Stimulated activated CD4-positive, alpha-beta T cell treated with anti-CD3 and anti-CD28 coated beads, Interleukin-2, amount 100 ng/mL, for 4 hours (primary cell): ENCODE measurements at places on chromosomes 3 and 15.
A peak's percentile ranks its signal among the peaks of the same experiment; 100 is the strongest.

DNA sequence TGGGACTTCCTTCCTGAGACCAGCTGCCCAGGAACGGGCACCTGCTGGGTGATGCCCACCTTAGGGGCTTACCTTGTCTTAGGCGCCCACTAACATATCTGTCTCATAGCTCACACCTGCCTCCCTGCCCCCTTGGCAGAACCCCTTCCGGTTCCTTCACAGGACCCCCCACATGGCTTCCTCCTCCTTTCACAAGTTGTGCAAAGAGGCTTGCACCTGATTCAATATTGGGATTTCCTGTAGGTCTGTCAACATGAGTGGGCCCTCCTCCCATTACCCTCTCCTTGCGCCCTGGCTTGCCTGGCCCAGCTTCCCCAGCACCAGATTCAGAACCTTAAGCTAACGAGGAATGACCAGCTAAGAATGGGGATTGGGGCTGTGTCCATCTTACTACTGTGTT is 633 bp downstream of the THPO start:
- no peak for DNase-seq

DNA sequence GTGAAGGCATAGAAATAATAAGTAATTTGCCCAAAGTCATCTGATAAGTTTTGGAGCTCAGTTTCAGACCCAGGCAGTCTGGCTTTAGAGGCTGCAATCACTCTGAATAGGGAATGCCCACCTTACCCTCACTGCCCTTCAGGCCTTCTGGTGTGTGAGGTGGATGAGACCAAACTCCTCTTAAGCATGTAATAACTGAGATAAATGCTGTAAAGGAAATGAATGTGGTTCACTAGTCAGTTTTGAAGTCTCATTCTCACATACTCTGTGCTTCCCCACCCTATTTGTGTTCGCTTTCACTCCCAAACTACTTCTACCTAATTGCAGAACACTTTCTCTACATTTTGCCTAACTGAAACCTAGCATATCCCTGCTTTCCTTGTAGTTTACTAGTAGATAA is 144.1 kb downstream of the FILIP1L start:
- DNase-seq, result no peak

- no peak for DNase-seq
These were observed 16.8 kb downstream of the BCL2L10 start for GRCh38 chr15:52095597-52096262.

DNA sequence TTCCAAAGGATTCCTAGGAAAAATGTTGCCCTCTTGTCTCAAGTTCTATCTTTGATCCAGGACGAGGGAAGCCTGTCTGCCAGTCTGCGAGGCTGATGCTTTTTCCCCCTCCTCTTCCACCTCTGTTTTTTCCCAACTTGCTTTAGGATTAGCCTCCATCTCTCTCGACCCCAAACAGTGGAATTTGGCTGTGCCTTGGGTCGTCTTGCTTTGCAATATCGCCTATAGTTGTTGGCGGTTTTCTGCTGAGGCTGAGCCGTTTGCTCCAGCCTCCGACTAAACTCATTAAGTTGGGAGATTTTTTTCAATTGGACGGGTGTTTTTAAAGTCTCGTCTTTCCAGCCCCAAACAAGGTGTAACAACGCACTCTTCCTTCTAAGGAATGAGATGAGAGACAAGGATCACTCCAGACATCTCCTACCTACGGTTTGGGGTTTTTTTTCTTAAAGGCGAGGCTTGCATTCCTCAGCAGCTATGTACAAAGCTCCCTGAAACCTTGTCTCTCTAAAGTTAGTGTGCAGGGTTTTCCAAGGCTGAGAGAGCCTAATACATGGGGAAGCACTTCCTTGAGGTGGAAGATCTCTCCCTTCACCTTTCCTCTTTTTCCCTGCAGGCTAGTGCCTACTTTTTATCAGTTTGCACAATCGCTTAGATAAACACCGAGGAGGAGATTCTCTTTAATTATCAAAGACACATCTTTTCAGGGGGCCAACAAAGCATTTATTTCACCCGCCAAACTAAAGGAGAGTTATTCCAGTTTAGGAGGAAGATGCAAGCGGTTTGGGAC is 4.8 kb upstream of the NR2F2 start:
- no peak for DNase-seq

DNA sequence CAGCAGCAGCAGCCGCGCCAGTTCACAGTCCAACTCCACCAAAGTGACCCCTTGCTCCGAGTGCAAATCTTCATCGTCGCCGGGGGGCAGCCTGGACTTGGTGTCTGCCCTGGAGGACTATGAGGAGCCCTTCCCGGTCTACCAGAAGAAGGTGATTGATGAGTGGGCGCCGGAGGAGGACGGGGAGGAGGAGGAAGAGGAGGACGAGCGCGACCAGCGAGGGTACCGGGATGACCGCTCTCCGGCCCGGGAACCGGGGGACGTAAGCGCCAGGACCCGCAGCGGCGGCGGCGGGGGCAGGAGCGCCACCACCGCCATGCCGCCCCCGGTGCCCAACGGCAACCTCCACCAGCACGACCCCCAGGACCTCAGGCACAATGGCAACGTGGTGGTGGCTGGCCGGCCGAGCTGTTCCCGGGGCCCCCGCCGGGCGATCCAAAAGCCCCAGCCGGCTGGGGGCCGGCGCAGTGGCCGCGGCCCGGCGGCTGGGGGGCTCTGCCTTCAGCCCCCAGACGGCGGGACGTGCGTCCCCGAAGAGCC is 224.1 kb upstream of the IL12A start:
- DNase-seq, result no peak

- no peak for DNase-seq
These were observed 25.0 kb upstream of the ACAP2 start for GRCh38 chr3:195467641-195468390.

GRCh38 chr3:128447561-128448013 is 19.1 kb downstream of the DNAJB8 start:
- peak; percentile 21 for DNase-seq

DNA sequence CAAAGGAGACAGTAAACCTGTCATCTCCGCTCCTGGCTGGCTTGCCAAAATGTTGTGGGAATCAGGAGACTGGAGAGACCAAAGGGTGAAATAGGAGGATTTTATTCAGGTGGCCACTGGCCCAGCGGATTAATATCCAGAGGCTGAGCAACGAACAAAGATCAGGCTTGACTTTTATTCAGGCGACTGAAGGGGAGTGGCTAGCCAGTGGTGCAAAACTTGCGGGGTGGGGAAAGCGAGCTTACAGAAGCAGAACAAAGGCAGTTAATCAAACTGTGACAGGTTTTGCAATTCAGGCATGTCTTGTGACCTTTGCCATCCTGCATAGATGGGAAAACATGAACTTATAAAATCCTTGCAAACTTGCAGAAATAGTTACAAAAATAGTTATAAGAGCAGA is 19.8 kb upstream of the ACAD9 start:
- no peak for DNase-seq

GRCh38 chr15:91529534-91529933 is 324.0 kb upstream of the SLCO3A1 start:
- no peak for DNase-seq

DNA sequence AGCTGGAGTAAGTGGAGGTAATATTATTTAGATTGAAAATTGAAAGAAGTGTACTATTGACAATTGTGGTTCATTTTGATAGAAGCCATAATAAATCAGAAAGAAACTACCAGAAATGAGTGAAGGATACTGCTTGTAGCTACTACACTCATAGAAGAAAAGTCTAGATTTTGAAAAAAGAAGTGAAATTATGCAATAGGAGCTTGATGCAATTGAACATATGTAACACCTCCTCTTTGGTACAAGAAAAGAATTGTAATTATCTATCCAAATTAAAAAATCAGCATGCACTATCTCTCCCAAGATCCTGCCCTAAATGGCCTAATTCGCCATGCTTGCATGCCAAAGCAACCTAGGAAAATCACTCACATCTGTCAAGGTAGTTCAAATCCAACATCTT is 51.1 kb upstream of the CD200R1L start:
- no peak for DNase-seq

DNA sequence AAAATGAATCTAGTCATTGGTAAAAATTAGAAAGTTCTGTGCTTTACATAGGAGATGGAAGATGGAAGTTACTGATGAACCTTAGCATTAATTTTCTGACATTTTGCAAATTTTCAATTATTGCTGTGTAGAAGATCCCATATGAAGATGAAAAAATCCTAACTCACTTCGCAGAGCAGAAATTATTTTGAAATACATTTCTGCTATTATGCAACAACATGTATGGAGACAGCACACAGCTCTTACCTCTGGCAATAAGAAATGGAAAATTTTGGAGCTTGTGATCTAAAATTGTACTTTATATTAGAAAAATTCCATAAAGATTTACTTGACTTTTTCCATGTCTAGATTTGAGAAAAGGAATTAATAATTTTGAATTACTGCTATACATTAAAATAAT is 177.9 kb downstream of the WDR72 start:
- no peak for DNase-seq

- no peak for DNase-seq
These were observed 371 bp upstream of the CLSTN2 start for GRCh38 chr3:139934613-139935015.

- DNase-seq, result no peak
These were observed 19.6 kb downstream of the ATG7 start for GRCh38 chr3:11291808-11292207.

DNA sequence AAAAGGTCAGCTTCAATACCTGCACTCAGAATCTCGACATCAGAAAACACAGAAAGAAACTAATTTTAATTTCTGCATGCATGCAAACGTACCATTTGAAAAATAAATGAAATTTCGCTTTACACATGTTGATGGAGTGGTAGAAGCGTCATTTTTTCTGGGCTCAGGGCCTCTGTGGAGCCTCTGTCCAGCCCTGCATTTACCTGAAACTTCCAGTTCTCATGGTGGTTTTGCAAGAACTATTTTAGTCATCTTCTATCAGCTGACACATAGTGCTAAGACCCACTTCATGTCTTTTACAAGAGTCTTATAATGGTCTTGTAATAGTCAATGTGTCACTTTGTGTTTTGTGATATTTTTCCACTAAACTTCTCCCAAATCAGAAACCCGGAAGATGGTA is 5.3 kb downstream of the KY start:
- no peak for DNase-seq

GRCh38 chr15:62653122-62653521 is 389.4 kb upstream of the TPM1 start:
- DNase-seq, result no peak

DNA sequence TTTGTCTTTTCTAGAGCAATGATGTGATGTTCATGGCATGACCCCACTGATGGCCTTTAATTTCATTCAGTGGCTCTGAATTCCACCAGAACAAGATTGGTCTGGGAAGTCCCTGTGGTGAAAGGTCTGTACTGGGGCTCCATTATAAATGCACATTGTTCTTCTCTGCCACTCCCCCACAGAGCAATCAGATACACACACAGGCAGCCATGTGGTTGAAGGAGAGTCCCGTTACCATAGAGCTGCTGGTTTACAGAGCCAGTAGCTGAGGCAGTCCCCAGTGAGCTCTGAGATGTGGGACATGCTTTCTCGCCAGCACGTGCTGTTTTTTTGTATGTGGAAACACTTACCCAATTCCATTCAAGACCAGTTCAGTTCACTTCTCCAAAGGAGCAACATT is 172.7 kb upstream of the TRIM42 start:
- DNase-seq, result no peak

GRCh38 chr3:95277613-95278012 is 1214.8 kb downstream of the NSUN3 start:
- no peak for DNase-seq

GRCh38 chr15:43505738-43506137 is 11.7 kb upstream of the MAP1A start:
- no peak for DNase-seq

DNA sequence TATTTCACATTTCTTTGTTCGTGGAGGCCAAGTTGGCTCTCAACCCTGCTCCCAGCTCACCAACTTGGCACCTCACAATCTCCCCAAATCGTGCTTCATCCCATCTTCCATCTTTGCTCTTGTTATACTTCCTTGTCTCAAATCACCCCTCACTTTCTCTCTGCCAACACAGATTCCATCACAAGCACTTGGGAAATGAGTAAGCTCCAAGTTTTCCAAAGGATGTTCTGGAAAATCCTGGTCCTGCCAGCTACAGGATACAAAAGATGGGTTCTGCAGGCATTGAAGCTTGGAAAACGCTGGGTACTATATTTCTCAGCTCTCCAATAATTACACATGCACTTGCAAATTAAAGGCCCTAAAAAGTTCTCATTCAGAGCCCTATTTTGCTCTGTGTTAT is 4.1 kb upstream of the TM4SF4 start:
- DNase-seq, result no peak

DNA sequence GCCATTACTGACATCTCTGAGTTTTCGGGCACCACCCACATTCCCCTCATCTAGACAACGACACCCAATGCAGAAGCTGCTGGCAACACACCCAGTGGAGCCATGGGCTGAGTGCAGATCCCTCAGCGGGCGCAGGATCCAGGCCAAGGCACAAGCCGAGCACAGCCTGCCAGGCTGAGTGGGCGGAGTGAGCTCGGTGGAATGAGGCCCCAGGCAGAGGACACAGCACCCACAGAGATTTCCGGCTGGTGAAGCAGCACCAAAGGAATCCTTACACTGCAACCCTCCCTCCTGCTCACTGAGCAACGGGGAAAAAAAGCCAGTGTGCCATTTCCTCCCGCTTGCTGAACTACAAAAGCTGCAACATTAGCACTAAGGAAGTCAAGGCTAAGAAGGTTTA is 34.3 kb downstream of the ZMAT3 start:
- DNase-seq, result peak; percentile 27

DNA sequence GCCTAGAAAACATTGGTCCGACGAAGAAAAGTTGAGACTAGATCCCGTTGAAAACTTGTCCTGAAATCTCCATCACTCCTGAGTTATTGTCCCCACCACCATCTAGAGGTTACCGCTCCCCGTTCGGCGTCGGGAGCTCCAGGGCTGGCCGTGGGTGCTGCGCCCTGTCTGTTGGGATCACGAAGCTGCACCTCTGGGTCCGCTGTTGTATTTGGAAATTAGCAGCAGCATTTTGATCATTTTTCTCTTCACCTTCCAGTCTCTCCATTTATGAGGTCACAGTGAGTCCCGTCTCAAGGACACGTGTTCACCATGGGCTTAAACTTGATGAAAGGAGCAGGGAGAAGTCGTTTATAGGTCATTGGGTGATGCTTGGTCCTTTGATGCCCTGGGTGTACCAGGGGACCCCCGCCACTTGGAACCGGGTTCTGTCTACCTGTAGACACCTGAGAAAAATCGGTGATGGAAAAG is 565 bp downstream of the MANF start:
- DNase-seq, result no peak

DNA sequence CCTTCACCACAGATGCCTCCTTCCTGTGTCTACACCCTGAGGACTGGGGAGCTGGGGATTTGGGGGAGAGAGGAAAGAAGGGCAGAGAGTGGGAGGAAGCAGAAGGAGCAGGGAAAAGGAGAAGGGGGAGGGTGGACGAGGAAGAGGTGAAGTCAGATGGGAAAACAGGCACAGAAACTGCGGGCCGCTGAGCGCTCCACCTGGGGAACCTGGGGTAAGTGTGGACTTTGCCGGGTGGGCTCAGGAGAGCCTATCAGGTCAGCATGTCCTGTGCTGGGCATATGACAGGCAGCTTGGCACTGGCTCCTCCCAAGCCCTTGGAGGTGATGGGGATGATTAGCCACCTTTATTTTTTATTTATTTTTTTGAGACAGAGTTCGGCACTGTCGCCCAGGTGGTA is 62.6 kb downstream of the CORO2B start:
- DNase-seq, result no peak

GRCh38 chr3:15399970-15400369 is 27.4 kb downstream of the METTL6 start:
- DNase-seq, result no peak

GRCh38 chr3:82261013-82261412 is 499.6 kb upstream of the GBE1 start:
- no peak for DNase-seq

GRCh38 chr3:189363590-189364255 is 192.0 kb downstream of the TPRG1 start:
- DNase-seq, result no peak

GRCh38 chr3:135456108-135456790 is 509.3 kb upstream of the PPP2R3A start:
- DNase-seq, result no peak
